ENCODE measurements at places on chromosomes 2 and 18. TPM values are rescaled to one million over a fixed set of nuclear protein-coding genes. Genes with fewer than 3 reads are reported as not detected.

- no peak for DNase-seq
Measured at GRCh38 chr18:46321955-46322354, 217.8 kb downstream of the HAUS1 start.

DNA sequence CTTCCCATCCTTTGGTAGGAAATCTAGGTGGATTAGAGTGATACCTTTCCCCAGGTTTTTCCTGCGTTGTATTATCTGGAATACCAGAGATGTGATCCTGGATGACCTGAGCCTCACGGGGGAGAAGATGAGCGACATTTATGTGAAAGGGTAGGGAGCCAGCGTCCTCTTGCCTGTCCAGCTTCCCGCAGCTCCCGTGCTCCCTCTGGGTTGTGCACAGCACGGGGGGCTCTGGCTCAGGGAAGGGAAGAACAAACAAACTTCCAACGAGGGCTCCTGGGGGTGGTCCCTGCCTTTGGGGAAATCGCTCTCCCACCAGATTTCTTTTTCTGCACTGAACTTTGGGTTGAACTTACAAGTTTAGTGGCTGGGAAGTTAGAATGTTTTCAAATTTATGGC is 215.7 kb downstream of the DYSF start:
- no peak for DNase-seq

GRCh38 chr2:51624995-51625394 is 593.1 kb upstream of the NRXN1 start:
- DNase-seq, result no peak

DNA sequence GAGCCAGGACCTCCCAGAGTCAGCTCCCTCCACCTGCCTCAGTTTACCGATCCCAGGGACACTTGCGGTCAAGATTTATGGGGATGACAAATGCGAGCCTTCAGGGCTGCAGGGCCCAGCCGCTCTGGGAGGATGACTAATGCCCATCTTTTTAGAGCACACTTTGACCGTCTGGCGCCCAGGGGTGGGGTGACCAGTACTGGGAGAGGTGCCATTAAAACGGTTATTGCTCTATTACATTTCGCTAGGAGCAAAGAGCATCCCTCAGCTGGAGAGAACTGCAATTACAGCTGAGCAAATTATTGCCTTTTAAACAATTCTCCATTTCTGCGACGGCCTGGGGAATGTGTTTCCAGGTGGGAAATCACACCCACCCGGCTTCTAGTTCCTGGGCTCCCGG is 42.6 kb upstream of the HPCAL1 start:
- no peak for DNase-seq

DNA sequence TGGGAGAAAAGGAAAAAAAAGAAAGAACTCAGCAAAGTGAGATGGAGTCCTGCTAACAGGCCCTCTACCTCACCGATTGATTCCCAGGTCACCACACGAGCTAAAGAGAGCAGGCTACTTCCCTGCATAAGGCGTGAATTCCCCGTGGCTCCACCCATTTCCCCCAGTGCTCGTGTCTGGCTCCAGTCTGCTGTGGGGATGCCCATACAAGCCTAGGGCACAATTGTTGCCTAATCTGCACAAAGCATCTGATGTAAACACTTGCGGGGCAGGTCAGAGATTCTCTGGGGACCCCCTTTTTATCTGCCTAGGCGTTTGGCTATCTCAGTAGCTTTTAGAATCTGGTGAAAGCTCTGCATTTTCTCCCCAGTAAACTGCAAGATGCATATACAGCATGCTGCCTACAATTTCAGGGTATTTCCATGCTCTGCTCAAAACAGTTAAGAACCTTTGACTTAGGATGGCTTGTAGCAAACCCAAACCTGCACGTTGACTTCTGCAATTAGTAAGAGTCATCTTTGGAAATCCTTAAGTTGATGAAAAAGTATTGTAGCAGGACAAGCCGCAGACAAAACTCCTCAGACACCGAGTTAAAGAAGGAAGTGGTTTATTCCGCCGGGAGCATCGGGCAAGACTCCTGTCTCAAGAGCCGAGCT is 34.8 kb downstream of the MYO3B start:
- DNase-seq, result no peak

DNA sequence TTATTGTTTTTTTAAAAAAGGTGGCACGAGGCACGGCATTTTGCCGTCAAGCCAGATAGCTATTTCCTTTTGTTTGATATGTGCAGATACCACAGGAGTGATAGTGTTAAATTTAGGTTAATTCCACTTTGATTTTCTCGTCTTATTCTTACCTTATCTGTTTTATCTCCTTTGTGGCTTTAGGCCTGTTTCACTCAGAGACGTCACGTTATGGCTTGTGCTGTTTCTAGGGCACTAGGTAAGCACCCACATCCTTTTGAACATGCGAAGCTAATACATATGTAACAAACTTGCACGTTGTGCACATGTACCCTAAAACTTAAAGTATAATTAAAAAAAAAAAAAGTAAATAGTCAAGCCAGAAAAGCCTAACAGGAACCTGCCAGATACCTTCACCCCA is 57.8 kb downstream of the C18orf63 start:
- DNase-seq, result no peak

GRCh38 chr2:78465707-78466106 is 559.8 kb upstream of the REG3G start:
- DNase-seq, result no peak

DNA sequence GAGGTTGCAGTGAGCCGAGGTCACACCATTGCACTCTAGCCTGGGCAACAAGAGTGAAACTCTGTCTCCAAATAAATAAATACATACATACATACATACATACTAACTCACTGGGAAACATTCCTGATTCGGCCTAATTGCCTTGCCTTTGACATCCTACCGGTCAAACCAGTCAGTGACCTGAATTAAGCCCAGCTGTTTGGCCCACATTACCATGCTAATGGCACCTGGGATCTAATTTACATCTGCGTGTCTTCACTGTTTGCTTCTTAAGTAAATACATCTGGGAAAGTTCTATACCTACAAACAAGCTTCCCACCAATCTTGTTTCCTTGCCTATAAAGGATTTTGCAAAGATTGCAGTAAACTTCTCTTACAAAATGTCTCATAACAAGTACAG is 230.2 kb upstream of the ZC3H15 start:
- DNase-seq, result no peak

Gene SCG2
- 1.5 TPM for polyA plus RNA-seq

Gene CD28
- not detected for polyA plus RNA-seq

Data from K562 (cell line).